ENCODE measurements at places on chromosomes 6 and 20.

DNA sequence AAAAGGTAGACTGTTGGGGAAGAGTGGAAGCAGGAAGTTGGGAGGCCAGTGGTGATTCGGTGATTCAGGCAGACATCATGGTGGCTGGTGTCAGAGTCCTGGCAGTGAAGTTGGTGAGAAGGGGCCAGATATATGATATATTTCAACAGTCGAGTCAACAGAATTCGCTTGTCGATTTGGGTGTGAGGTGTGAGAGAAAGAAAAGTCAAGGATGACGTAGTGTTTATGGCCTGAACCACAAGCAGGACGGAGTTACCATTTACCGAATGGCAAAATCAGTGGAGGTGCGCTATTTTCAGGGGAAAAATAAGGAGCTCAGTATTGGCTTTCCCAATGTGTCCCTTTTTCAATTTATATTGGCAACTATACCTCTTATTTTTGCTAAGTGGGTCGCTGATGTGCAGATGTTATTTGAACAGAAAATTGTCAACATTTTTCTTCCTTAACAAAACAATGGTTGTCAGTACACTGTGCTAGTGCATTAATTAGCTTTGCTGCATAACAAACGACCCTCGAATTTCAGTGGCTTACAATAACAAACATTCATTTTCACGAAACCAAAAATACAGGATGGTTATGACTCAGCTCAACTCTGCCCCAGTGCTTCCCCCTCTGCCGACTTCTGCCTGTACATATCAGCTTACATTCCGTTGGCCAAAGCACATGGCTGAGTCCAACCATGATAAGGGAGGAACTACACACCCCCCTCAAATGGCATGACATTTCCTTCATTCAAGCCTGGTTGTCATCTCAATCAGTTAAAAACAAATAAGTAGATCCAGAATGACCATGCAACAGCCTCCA lies 255.0 kb upstream of the ZFP64 start:
- DNase-seq, result no peak

DNA sequence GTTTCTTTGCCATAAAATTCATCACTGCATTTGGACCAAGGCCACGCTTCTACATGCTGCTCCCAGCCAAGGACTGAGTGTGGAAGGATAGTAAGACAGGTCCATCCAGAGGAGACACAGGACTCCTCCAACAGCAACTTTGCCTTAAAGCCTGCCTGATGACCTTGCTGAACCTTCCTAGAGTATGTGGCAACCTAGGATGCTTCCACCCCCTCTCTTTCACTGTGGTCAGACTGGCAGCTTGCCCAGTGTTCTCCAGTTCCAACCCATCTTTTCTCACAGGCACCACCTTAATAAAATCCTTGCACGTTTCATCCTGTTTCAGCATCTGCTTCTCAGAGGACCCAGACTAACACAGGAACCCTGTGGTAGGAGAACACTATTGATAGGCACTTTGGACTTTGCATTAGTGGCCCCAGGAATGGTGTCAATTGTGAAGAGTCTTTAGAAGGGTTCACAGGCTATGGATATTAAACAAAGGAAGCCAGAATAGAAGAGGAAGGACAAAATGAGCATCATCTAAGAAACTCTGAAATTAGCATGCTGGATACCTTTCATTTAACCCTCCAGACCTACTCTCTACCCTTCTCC lies 2.4 kb upstream of the PKHD1 start:
- DNase-seq, result peak; percentile 12

GRCh38 chr6:168315596-168315995 lies 4.0 kb downstream of the DACT2 start:
- no peak for DNase-seq

GRCh38 chr6:156767603-156768467 lies 9.3 kb upstream of the ARID1B start:
- DNase-seq, result peak; percentile 74

DNA sequence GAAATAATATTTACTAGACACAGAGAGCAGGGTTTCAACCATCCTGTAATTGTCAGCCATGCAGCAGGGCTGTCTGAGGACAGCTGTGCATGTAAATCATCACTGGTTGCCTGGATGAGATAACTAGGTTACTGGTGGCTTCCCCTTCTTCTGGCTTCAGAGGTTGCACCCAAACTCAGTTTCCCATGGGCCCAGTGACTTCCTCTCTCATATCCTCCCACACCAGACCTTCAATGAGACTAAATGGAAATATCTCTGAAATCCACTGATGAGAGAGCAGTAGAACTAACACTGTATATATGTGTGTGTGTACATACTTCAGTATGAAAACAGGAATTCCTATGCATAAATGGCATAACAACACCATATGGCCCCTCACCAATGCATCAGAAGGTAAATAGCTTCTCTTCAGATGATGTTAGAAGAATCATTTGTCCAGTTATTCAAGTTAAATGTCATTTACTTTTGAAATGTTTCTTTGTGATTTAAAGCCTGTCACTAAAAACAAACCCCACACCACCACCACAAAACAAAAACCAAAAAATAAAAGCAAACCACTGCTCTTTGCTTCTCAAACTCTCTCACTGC lies 51.0 kb upstream of the IL20RA start:
- DNase-seq, result no peak

DNA sequence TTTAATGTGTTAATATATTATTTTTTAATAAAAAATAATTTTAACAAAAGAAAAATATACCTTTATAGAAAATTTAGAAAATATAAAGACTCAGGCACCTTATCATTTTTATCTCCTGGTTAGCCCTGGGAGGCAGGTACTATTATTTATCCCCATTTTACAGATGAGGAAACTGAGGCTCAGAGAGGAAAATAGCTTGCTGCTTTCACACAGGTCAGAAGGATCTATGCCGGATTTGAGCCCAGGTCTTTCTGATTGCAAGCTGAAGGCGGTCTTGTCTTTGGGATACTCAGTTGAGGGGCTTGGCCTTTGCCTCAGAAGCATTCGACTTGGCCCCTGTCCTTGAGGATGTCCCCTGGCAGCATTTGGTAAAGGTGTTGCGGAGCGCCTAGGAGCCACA lies 11.5 kb upstream of the OSER1 start:
- no peak for DNase-seq

- peak; percentile 64 for DNase-seq
Observed at GRCh38 chr6:125273965-125274364, 27.8 kb downstream of the HDDC2 start.

DNA sequence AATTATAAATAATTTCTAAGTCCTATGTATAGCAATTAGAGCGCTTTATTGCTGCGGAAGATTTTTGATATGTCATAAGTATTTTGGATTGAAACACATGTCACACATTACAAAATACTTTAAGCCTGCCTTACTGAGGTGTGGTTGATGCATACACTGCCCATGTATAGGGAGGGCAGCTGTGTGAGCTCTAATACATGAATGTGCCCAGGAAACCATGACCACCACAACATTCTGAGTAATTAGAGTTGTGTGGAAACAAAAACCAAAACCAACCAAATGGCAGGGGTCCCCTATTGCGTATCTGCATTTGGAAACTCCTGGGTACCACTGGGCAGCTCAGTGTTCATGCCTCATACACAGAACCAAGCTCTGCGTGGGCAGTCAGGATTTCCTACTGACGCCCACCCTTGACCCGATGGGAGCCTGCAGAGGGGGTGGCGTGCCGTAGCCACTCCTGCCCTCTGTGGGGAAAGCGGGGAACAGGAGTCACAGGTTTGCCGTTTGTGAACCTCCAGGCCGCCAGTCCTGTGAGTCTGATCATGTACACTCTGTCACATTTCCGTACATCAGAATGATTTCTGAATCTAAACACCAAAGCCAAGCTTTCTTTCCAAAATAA lies 50.9 kb upstream of the PDE10A start:
- no peak for DNase-seq

DNA sequence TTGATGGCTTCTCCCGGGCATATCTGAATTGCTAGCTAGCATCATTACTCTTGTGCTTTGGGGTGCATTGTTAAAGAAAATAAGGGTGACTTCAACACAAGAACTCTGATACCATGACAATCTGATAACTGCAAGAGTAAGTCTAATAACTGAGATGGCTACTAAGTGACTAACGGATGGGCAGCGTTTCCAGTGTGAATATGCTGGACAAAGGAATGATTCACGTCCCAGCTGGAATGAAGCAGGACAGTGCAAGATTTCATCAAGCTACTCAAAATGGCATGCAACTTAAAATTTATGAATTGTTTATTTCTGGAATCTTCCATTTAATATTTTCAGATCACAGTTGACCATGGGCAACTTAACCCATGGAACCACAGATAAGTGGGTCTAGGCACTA lies 31.7 kb downstream of the MOXD1 start:
- peak; percentile 76 for DNase-seq

DNA sequence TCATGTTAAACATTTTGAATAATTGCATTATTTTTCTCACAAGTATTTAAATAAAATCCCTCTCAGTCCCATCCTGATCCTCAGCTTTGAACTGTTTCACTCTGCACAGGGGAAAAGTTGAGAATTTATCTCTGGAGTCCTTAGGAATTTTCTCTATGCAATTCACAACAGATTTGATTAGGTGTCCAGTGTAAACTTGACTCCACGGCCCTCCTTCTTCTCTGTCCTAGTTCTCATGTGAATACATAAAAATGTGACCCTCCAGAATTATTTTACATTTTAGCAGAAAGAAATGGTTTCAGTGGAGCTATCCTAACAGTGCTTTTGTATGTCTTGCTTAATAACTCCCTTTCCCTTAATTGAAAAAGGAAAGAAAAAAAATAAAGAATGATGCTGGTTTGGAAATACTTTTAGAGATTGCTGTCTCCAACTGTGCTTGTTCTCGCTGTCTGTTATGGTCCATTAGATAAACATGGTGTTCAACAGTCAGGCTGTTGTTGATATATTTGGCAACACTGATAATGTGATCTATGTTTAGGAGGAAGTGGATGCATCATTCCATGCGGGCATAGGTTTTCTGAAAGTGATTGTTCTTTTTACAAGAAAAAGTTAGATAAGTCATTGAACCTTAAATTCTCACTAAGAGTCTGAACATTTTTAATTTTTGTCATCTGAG lies 599.4 kb upstream of the CITED2 start:
- DNase-seq, result peak; percentile 73

GRCh38 chr6:15995493-15995892 lies 133.4 kb upstream of the MYLIP start:
- DNase-seq, result no peak

- DNase-seq, result no peak
Observed at GRCh38 chr6:984031-984430, 291.1 kb upstream of the EXOC2 start.

- no peak for DNase-seq
Observed at GRCh38 chr20:53827292-53828087, 233.9 kb upstream of the ZNF217 start.

DNA sequence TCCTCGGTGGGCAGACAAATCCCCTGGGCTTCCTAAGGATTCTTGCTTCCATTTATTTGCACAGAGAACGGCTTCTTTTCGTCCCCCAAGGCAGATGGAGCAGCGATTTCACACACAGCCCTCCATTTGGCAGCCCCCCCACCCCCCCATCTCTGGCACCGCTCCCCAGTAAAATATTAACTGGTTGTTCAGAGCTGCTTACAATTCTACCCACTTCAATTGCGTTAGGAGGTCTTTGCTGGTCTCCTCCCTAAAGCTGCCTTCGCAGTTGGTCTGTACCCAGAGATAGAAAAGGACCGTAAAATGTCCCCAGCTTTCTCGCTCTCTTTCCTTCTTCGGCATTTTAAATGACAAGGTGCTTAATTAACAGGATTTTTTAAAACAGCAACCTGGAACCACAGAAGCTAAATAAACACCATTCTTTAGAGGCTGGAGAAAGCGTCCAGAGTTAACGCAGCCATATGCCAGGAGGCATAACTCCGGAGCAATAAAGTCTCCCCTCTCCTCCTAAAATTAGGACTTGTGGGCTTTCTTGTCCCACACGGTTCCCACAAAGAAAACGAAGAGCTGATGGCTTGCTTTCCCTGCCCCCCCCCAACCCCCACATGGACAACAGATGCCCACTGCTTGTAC lies 1.7 kb upstream of the ZMYND8 start:
- DNase-seq, result no peak

DNA sequence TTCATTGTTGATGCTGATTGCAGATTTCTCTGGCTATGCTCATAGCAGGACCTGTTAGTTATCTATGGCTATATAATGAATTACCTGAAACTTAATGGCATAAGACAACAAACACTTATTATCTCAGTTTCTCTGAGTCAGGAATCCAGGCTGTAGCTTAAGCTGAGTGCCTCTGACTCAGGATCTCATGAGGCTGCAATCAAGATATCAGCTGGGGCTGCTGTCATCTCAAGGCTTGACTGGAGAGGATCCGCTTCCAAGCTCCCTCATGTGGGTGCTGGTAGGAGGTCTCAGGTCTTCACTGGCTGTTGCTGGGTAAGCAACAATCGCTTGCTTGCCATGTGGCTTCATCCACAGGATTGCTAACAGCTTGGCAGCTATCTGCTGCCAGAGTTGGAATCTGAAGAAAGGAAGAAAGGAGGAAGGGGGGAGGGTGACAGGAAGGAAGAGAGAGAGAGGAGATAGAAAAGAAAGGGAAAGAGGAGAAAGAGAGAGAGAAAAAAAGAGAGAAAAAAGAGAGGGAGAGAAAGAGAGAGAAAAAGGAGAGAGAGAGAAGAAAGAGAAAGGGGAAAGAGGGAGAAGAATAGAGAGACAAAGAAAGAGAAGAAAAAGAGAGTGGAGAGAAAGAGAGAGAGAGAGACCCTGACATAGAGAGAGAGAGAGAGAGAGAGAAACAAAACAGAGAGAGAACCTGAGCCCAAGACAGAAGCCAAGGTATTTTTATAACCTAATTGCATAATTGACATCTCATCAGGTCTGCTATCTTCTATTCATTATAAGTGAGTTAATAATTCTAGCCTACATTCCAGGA lies 579.0 kb upstream of the BTBD3 start:
- peak; percentile 11 for DNase-seq

DNA sequence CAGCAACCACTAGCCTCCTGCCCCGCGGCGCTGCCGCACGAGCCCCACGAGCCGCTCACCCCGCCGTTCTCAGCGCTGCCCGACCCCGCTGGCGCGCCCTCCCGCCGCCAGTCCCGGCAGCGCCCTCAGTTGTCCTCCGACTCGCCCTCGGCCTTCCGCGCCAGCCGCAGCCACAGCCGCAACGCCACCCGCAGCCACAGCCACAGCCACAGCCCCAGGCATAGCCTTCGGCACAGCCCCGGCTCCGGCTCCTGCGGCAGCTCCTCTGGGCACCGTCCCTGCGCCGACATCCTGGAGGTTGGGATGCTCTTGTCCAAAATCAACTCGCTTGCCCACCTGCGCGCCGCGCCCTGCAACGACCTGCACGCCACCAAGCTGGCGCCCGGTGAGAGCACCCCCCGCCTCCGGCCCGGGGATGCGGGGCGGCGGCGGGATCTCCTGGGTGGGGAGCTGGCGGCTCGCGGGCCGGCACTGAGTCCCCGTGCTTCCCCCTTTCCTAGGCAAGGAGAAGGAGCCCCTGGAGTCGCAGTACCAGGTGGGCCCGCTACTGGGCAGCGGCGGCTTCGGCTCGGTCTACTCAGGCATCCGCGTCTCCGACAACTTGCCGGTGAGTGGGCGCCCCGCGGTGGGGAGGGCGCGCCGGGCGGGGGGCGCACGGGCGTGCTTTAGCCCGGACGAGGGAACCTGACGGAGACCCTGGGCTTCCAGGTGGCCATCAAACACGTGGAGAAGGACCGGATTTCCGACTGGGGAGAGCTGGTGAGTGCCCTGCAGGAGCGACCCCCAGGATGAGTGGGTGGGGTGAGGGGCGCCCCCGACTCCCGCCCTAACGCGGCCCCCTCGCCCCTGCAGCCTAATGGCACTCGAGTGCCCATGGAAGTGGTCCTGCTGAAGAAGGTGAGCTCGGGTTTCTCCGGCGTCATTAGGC lies 585 bp downstream of the PIM1 start:
- DNase-seq, result no peak
